ENCODE measurements at places on chromosomes 1 and 21.

DNA sequence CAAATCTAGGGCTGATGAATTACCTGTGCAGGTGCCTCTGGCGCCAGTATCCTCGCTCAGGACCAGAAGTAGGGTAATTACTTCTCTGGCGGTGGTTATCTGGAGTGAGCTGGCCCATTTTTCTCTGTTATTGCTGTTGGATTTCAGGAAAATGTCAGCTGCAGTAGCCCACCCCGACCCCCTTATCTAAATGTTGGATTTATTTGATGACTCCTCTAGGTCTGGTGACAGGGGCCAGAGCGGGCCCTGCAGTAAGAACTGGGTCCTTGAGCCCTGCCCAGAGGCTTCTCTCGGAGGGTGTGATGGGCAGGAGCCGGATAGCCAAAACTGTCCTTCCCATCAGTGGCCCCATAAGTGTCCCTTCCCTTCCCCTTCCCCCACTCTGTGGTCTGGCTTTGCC is 384.3 kb downstream of the PTPRU start:
- DNase-seq = no peak

DNA sequence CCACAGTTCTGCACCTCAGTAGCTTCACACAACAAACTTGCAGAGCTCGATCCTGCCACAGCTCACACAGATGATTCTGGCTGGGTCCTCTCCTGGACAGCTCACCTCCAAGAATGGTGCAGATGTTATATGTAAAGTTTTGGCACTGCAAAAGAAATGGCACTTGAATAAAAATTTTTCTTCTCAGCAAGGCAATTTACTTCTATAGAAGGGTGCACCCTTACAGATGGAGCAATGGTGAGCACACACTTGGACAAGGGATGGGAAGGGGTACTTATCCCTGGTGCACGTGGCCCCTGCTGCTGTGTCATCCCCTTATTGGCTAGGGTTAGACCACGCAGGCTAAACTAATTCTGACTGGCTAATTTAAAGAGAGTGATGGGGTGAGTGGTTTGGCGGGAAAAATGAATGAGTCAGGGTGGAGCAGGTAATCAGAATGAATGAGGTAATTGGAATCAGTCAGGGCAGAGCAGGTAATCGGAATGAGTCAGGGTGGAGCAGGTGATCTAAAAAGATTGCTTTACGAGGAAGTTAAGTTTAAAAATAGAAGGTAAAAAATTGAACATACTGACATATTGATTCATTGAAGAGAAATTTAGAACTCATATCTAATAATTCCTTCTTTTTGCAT is 12.0 kb upstream of the AADACL3 start:
- no peak for DNase-seq

- no peak for DNase-seq
These were observed 7.0 kb downstream of the LRRC71 start for GRCh38 chr1:156927215-156928042.

- no peak for DNase-seq
These were observed 8.9 kb upstream of the INAVA start for GRCh38 chr1:200885623-200886402.

DNA sequence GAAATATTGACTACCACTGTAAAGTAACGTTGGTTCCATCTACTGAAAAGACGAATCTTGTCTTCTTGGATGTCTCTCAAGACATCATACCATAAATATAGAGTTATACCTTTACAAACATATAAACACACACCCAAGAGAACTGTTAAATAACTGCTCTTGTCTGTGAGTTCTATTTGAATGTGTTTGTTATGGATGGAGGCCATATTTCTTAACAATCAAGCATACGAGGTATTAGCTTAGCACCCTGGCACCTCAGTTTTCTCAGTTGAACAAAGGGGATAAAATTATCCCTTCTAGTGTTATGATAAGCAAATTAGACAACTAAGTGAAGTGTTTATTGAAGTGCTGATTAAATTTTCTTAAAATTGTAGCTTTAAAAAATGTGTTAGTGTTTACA is 336.6 kb upstream of the ZRANB2 start:
- DNase-seq = no peak

Measured in OCI-LY7 (cell line).